ENCODE measurements at places on chromosomes 4 and X. TPM values are rescaled to one million over a fixed set of nuclear protein-coding genes. Genes with fewer than 3 reads are reported as not detected.

MAOA gene
- total RNA-seq = 2.7 TPM

TMPRSS11B gene
- total RNA-seq = not detected

NXF2 gene
- total RNA-seq = 1.4 TPM

STATH gene
- not detected for total RNA-seq

OPRPN gene
- total RNA-seq = not detected

PABPC1L2A gene
- 1.5 TPM for total RNA-seq

TCEAL2 gene
- 6.3 TPM for total RNA-seq

SHROOM2 gene
- 3.1 TPM for total RNA-seq

SATL1 gene
- total RNA-seq = not detected

ATP1B4 gene
- not detected for total RNA-seq

SMC1A gene
- total RNA-seq = 48.1 TPM

TRIM61 gene
- total RNA-seq = 0.34 TPM

PALLD gene
- total RNA-seq = 37.5 TPM

PNCK gene
- 4.3 TPM for total RNA-seq

MAGEA4 gene
- total RNA-seq = not detected

ACE2 gene
- not detected for total RNA-seq

LDB2 gene
- 3.1 TPM for total RNA-seq

SSX2 gene
- total RNA-seq = not detected

DIPK2B gene
- not detected for total RNA-seq

PCDH19 gene
- 4.1 TPM for total RNA-seq

BEX1 gene
- total RNA-seq = 140 TPM

KCNIP4 gene
- 30.4 TPM for total RNA-seq

RHOH gene
- total RNA-seq = not detected

RIPPLY1 gene
- total RNA-seq = not detected

KIT gene
- total RNA-seq = 3.0 TPM

SOX3 gene
- 0.71 TPM for total RNA-seq

STBD1 gene
- total RNA-seq = 15.9 TPM

RIBC1 gene
- total RNA-seq = 0.64 TPM

ADH1C gene
- not detected for total RNA-seq

DTHD1 gene
- total RNA-seq = not detected

PTPN13 gene
- total RNA-seq = 44.1 TPM

UNC5C gene
- 41.2 TPM for total RNA-seq

SPP1 gene
- 1.1 TPM for total RNA-seq

TMEM156 gene
- not detected for total RNA-seq

SMAD1 gene
- total RNA-seq = 57.5 TPM

CXCL6 gene
- total RNA-seq = not detected

NPNT gene
- not detected for total RNA-seq

NEUROG2 gene
- 7.3 TPM for total RNA-seq

MAGEB10 gene
- total RNA-seq = not detected

TIMM8A gene
- total RNA-seq = 13.0 TPM
